ENCODE measurements at places on chromosomes 5 and 9.

- DNase-seq, result no peak
Observed at GRCh38 chr5:34616651-34617050, 39.5 kb upstream of the RAI14 start.

- DNase-seq, result no peak
Observed at GRCh38 chr9:114207034-114207810, 51.9 kb downstream of the COL27A1 start.

GRCh38 chr9:70152350-70152749 is 106.4 kb upstream of the SMC5 start:
- DNase-seq, result no peak

- DNase-seq, result no peak
Observed at GRCh38 chr9:116274293-116274692, 120.7 kb downstream of the PAPPA start.

DNA sequence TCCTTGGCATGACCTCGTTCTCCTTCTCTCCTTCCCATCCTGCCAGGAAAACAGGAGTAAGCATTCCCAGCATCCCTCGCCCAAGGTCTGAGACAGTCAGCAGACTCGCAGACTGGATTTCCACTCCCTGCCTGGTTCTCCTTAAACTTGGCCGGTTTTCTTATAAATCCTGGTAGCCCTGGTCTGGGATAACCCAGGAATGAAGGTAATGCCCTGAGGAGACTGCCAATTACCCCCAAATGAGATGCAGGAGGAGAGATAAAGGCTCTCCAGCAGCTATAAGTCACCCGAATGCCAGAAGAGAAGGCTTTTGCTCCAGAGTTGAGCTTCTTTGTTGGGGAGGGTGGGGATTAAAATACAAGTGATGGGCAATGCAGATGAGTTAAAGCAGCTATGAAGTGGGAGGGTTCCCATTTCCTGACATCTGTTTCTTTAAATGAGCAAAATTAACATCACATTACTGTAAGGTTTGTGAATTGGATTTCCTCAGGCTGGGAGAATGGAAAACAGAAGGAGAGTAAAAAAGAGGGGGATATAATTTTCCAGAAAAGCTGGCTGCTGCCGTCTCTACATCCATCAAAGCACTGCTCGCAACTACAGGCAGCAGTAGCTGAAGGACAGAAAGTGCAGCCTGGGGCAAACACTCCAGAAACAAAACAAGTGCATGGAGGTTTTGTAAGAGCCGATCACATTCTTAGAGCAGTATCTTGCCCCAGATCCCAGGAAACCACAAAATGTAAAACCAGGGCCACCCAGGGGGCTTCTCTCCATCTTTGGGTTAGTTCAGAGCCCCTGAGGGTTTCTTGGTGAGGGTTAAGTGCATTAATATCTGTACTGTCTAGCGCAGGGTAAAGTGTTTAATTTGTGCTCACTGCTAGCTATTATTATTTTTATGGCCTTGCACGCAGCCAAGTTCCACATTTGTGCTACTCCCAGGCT is 177.6 kb upstream of the PANK3 start:
- DNase-seq, result no peak

DNA sequence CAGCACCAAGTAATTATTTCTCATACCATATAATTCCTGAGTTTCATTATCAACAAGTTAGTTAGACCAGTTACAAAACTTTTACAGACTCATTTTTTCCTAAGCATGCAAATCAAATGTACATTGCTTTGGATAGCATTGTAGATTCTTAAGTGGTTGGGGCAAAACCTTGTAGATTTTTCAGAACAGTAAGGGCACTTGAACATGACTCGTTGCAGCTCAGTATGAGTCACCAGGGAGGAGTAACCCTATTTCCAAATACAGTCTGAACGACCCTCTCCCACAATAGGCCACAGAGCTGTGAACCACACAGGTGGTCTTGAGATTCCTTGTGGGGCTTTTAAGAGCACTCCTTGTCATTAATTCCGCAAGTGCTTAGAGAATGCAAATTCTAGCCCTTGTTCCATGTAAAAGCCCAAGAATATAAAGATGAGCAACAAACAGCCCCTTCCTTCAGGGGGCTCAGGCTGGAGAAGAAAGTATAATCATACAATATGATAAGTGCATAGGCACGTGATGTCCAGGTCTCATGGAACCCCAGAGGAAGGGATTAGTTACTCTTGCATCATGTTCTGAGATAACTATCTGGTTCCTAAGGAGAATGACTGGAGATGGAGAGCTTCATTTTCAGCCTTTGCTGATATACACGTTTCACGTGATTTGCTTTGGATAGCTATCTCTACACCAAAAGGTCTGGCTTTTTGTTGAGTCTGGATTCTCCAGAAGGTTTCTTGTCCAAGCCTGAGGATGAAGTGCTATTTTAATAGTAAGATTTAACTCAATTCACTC is 295.7 kb downstream of the KCNN2 start:
- DNase-seq, result no peak

GRCh38 chr5:180618829-180619562 is 27.7 kb upstream of the SCGB3A1 start:
- DNase-seq, result no peak

GRCh38 chr5:3077684-3078083 is 326.2 kb upstream of the IRX2 start:
- DNase-seq, result no peak

- no peak for DNase-seq
Observed at GRCh38 chr5:2686321-2687124, 65.0 kb downstream of the IRX2 start.

DNA sequence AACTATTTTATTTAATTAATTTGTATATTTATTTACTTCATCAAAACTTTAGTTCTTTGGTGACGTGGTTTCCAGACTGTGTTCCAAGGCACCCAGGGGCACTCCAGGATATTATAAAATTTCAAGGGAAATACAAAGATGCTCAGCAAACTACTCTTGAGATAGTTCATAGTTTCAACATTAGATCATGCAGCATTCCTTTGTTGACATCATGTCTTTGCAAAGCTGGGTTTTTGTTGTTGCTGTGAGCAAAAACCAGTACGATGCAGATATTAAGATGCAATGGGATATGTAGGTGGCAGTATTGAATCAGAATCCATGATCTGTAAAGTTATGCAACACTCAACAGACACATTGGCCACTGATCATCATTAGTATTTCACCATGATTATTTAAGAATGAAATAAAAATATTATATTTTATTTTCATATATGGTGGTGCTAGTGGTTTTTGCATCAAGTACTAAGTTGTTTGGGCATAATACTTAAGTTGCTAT is 219.7 kb downstream of the ADCY2 start:
- DNase-seq, result no peak

DNA sequence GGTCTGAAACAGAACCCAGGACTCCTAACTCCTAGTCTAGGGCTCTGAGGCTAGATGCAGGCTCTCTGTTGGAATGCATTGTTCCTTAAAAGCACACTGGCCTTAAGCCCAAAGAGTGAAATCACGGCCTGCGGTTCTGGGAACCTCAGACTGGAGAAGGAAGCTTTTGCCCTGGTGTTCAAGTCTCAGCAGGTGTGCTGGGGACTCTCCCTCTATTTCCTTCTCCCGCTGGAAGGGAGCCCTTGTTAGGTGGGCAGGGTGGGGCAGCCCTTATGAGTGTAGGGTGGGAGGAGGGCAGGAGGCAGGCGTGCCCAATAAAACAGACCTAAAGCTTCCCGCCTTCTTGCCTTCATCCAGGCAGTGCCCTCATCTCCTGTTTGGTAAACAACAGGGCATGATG is 1.8 kb upstream of the PPARGC1B start:
- no peak for DNase-seq

DNA sequence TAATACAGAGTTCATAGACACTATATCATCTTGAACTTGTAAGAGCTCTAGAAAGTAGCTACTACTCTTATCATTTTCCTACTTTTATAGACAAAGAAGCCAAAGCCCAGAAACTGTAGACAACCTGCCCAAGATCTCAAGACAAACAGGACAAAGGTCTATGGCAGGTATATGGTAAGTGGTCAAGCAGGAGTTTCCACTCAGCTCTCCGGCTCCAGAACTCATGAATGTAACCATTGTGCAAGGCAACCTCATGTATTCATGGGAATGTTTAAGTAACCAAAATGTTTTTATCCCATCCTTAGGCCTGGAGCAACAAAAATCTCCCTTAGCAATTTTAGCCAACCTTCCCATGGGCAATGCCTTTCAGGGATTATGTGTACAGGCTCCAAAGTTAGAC is 163.4 kb upstream of the PUM3 start:
- DNase-seq, result no peak

DNA sequence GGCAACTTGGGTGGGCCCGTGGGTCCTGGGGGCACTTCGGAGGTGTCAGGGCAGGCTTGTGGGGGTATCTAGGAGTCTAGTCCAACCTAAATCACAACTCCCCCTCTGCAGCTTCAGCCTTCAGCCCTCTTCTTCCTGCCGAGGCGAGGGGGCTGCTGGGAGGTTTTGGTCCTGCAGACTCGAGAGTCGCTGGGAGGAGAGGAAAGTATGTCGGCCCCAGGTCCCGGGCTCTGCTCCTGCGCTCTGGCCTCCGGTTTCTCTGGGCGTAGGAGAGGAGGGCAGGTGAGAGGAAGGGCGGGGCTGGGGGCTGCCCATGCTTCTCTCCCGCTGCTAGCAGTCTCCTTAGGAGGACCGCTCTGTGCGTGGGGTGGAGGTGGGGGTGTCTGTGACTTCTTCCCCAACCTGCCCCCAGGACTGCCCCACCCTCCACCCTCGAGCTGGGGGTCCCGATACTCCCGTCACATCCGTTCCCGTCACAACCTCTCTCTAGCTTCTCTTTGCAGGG is 139.8 kb upstream of the COL5A1 start:
- DNase-seq, result no peak

DNA sequence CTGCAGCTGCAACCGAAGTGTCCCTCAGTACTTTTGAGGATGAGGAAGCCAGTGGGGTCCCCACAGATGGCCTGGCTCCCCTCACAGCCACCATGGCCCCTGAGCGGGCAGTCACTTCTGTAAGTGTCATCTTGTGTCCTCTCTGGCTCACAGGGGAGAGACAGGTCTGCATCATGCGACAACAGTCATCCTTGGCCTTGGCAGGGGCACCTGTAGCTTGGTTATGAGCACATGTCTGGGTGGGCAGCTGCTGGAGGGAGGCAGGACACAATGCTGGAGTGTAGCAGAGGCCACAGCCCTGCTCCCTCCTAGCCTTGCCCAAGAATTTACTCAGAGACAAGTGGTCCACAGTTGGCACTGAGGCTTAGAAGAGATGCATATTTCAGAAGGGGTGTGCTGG is 71.7 kb downstream of the COL15A1 start:
- no peak for DNase-seq

DNA sequence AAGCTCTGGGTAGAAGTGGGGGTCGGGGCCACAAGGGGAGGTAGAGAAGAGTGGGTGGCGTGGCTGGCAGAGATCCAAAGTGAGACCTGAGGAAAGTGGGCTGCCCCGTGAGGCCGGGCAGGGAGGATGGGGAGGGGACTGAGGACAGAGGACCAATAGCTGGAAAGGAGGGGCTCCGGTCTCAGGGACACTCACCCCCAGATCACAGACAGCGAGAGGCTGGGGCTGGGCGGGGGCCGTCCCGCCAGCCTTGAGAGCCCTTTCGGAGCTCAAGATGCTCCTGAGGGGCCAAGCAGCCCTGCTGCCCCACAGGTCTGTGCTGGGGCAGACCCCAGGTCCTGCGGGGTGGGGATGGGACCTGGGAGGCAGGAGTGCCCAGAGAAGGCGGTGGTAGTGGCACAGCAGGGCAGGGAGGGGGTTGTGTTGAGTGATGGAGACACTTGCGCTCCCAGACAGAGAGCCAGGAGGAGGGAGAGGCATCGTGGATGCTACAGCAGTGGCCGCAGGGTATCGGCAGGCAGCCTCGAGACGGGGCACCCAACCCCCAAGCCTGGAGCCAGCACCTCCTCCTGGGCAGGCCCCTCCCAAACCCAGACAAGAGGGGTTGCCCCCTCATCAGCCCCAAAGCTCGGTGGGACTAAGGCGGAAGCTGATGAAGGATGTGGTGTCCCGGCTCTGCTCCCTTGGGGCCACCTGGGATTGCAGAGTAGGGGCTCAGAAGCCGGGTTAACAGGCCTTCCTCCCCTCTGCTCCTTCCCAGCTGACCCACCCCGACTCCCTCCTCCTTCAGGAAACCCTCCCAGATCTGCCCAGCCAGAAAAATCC is 3.4 kb downstream of the SARDH start:
- no peak for DNase-seq

DNA sequence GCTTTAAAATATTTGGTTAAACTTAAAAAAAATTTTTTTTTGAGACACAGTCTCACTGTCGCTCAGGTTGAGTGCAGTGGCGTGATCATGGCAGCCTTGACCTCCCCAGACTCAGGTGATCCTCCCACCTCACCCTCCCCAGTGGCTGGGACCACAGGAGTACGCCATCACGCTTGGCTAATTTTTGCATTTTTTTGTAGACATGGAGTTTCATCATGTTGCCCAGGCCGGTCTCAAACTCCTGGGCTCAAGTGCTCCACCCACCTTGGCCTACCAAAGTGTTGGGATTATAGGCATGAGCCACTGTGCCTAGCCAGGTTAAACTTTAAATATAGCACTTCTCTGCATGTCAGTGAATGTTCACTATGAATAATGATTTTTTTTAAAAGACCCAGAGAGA is 224.5 kb upstream of the RFX3 start:
- DNase-seq, result no peak

GRCh38 chr9:79210541-79211243 is 361.1 kb upstream of the TLE4 start:
- DNase-seq, result no peak

DNA sequence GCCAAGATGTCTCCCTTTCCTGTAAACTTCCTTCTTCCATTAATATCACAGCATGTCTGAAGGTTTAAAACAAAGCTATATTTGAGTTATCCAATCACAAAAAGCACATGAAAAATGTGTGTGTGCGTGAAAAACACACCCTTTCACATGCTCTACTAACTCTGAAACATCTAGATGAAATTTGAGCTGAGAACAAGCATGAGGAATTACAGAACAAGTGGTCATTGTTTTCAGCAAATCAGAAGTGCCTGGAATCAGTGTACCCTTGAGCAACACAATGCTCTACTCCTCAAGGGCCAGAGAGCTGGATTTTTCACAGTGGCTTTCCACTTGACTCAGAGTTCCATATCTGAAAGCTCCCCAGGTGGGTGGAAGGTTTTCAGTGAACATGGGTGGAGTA is 255.9 kb downstream of the PSAT1 start:
- DNase-seq, result no peak

DNA sequence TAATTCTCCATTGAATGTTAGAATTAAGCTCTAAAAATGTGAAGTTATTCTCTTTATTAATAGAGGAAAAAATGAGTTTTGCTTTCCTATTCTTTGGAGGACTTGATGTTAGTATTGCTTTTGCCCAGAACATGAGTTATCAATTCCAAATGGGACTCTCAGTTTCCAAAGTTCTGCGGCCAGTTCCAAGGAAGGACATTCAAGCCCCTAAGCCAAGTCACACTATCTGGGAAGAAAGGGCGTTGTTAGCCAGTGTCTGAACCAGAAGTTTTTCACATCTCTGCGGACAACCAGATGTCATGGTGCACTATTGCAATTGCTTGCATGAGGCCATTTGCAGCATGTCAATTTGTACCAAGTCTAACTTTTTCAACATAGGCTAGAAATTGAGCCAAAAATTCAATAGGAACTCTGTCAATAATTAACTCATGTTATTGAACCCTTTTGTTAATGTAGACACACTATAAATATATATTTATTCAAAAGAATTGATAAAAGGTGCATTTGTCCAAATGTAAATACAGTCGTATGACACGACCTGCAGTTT is 183.3 kb upstream of the PIK3R1 start:
- no peak for DNase-seq

Data from GM12892 (cell line).